ENCODE measurements at places on chromosomes 3 and 15. TPM values are rescaled to one million over a fixed set of nuclear protein-coding genes. Genes with fewer than 3 reads are reported as not detected.

The ITPR1 gene
- 38.3 TPM for total RNA-seq

The STARD5 gene
- 8.0 TPM for total RNA-seq

The CPNE9 gene
- not detected for total RNA-seq

The CDHR4 gene
- total RNA-seq = 0.36 TPM

Measured in omental fat pad (tissue), 4 donors.